Left ventricle myocardium superior (tissue), 1 donor: ENCODE measurements at places on chromosomes 16 and 17. TPM values are rescaled to one million over a fixed set of nuclear protein-coding genes. Genes with fewer than 3 reads are reported as not detected.

DNA sequence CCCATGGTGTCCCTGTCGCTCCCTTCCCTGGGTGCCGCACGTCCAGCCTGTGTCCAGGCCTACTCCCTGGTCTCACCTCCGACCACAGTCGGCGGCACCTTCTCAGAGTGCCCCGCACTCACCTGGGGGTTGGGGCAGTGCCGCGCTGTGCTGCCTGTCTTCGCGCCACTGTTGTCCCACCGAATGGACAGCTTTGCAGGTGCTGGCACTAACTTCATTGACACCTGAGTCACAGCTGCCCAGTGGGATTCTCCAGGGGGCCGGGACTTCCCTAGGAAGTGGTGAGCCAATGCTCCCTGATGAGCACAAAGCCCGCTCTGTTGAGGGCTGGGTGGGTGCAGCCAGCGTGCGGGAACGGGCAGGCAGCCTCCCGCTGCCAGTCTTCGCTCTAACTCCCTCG lies 24.3 kb upstream of the DBNDD1 start:
- no peak for DNase-seq

DNA sequence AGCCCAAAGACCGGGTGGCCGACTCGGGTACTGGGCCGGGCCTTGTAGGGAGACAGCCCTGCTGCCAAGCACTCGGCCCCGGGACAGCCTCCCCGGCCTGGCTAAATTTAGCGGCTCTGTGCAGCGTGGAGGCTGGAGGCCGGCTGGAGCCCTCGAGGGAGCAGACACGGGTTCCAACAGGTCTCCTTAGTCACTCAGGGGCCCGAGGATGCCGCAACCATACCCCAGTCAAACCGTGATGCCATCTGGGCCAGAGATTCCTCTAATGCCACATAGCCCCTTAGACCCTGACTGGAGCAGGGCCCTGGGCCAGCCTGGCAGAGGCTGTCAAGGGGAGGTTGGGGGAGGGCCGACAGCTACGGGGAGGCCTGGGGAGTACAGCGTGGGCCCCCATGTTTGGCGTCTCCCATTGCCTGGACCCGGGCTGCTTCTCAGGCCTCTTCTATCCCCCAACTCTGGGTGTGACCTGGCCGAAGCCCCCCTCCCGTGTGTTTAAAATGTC lies 2.9 kb upstream of the P2RX1 start:
- DNase-seq, result peak; percentile 59

The RAD51D gene
- 6.4 TPM for total RNA-seq

DNA sequence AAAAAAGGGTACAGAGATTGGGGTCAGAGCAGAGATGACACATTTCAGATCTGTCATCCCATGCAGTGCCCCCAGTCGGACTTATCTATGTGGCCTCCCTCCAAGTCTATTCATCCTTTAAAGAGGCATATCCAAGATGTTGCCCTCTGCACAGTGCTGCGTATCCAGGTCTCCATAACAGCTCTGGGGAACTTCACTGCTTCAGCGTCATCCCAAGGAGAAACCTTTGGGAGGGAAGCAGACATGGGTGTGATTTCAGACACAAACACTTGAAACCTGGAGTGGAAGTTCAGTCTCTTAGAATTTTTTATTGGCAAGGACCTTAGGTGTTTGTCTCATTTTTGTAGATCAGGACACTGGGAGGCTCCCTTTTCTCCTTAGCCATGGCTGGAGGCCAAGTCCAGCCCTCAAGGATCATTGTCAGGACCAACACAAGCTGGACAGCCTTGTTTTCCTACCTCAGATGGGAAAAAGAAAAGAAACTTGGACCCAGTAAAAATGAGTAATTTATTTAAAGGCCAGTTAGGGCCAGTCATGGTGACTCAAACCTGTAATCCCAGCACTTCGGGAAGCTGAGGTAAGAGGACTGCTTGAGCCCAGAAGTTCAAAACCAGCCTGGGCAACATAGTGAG lies 23.9 kb upstream of the NLK start:
- DNase-seq, result peak; percentile 45

DNA sequence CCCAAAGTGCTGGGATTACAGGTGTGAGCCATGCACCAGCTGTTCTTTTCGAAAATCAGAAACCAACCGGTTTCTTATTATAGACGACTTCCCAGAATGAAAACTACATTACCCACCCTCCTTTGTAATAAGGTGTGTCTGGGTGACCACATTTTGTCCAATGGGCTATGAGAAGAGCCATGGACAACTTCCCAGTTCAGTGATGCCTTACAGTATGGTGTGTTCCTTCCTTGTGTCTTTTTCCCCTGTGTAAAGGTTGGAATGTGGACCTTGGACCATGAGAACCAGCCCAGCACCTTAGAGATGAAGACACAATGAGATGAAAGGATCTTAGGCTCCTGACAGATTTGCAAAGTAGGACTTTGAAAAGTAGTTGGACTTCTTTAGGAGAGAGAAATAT lies 85.0 kb upstream of the ATF7IP2 start:
- no peak for DNase-seq

GRCh38 chr17:54727624-54728023 lies 173.0 kb upstream of the TOM1L1 start:
- no peak for DNase-seq

- peak; percentile 4 for DNase-seq
Observed at GRCh38 chr16:70793851-70794502, 7.0 kb downstream of the VAC14 start.

DNA sequence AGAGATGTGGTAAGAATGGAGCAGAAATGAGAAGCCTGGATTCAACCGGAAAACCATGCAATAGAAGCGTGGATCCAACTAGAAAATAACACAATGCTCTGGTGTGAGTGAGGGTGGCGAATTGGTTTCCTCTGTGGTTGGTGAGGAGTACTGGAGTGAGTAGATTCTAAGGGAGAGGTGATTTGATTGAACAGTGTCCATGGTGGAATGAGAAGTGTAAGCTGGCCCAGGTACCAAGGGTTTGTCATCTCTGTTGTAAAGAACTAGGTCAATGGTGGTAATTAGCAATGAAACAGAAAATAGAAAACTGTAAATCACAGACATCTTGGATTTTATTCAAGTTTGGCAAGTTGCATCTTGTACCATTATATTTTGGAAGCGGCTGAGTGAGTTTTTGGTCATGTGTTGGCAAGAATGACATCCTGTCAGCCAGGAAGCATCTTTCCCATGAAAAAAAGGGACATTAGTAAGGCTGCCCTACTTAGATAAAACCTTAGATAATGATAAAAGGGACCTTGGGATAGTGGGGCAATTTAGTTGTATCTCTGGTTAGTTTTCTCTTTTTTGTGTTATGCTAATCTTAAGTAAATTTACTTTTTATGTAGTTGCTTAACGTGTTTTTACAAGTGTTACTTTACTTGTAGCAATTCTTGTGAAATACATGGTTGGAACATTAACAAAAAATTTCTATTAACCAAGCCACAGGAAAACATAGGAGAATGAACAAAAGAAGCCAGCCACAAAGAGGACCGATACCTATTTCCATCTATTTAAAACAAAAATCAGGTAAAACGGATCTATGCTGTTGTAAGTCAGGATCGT lies 20.9 kb downstream of the HSD17B2 start:
- DNase-seq, result no peak

- peak; percentile 86 for DNase-seq
Observed at GRCh38 chr16:30186782-30187555, 3.6 kb downstream of the CORO1A start.

GRCh38 chr17:55649957-55650597 lies 72.6 kb downstream of the TMEM100 start:
- DNase-seq, result no peak

- peak; percentile 20 for DNase-seq
Observed at GRCh38 chr17:45332989-45333701, 16.3 kb upstream of the MAP3K14 start.

- DNase-seq, result no peak
Observed at GRCh38 chr16:2950773-2951172, 13.3 kb upstream of the KREMEN2 start.

- DNase-seq, result peak; percentile 64
Observed at GRCh38 chr16:74999219-74999608, 390 bp downstream of the ZNRF1 start.

The TMEM235 gene
- not detected for total RNA-seq

GRCh38 chr17:65409381-65409780 lies 152.1 kb downstream of the AXIN2 start:
- DNase-seq, result no peak

DNA sequence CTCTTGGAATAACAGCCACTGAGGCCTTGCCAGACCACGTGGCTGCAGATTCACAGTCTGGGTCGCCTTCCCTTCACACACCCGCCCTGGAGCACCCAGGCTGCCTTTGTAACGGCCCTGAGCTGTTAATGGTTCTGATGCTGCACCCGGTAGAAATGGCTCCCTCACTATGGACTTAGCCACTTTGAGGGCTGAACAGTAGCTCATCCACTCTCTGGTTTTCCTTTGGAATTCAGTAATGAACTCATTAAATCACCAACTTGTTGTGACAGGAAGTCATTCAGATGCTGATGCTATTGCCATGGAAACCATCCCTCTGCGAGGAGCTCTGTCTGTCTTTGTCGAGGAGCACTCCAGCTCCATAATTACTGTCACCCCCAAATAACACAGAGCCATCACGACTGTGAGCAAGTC lies 59.2 kb downstream of the CDK5R1 start:
- no peak for DNase-seq

DNA sequence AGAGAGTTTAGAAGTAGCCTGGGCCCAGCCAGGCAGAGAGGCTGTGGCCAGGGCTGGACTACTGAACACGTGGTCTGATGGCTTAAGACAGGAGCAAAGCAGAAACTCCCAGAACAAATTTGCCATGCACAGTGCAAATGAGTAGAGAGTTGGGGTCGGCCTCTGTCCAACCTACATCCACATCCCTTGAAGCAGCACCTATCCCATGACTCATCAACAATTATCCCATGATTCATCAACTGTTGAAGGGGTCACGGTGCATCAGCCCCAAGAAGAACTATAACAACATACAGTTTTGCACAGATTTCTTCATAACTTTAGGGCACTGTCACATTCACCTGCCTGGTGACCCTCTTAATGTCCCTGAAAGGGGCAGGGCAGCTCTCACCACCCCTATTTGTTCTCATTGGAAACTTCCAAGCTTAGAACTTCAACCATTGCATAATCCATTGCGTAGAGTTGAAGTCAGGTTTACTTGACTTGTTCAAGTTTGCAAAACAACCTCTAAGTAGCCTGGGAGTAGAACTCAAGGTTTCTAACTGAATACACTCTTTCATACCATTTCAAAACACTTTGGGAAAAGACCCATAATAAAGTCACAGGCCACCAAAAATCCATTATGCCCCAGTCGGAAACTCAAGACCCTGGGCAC lies 235.2 kb upstream of the CDH5 start:
- DNase-seq, result no peak

DNA sequence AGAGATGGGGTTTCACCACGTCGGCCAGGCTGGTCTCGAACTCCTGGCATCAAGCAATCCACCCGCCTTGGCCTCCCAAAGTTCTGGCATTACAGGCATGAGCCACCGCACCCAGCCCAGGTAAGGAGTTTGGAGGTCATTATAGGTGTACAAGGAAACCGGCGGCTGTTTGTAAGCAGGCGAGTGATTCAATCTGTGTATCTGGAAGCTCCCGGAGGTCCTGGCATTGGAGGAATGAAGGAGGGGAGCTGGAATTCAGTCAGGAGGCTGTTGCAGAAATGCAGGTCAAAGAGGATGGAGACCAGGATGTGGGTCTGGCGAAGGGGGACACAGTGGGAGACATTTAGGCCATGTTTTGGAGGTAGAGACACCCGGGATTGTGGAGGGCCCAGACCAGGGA lies 18.8 kb downstream of the CDC42EP4 start:
- DNase-seq, result no peak

DNA sequence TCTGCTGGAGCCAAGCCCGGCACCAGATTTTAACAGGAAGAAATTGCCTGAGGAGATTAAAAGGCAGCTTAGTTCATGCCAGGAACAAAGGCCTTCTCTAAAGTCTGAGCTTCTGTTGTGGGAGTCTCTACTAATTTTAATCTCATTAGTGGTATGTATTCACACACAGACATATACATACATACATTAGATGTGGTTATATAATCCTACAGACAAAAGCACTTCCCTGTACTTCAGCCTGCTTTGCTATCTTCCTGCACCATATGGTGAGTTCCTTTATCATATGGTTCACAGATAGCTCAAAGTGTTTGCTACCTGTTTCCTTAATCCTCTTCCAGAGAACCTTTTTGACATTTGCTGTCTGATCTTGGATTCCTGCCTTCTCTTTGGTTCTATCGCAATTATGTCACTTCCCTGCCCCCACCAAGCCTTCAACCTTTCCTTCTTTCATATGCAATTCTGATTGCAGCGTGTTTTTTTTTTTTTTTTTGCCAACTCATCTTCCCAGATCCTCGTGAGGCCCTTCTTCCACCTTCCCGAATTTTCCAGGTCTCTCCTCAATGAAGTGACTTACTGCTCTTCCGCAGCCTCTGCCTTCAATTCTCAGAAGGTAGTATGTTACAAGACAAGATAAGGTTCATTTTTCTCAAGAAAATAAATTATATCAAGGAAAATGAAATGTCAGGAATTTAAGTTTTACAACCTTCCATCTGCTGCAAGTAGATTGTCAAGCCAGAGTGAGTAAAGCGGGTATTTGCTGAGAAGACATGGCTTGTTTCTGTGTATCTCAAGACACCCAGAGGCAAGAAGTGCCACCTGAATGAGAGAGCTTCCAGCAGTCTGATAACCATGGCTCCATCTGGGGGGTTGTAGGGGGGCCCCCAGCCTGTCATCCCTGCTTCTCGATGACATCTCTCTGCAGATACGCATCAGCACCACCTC lies 120.2 kb upstream of the CACNG3 start:
- no peak for DNase-seq

DNA sequence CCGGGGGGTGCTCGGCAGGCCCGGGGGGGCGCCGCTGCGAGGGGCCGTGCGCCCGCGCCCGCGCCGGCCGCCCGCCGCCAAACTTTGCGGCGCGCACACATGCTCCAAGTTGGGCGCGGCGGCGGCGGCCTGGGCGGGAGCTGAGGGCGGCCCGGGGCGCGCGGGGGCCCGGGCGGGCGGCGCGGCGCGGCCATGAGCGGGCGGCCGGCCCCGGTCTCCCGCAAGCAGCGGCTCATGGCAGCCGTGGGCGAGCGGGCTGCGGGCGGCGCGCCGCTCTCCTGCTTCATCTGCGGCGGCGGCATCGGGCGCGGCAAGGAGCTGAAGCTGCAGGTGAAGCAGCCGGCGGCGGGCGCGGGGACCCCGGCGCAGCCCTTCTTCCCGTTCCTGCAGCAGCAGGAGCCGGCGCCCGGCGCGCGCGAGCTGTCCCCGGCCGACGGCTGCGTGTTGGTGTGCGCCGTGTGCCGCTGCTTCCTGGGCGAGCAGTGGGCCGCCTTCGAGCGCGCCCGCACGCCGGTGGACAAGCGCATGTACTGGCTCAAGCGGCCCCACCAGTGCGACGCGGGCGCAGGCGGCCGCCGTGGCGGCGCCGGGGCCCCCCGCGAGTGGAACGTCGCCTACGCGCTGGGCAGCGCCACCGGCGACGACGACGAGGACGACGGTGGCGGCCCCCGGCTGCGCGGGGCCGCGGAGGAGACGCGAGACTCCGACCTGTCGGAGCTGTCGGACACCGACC lies 57.2 kb upstream of the CIBAR2 start:
- DNase-seq, result peak; percentile 51

The KRT40 gene
- not detected for total RNA-seq
